Stomach (tissue), 19 donors: ENCODE measurements at places on chromosomes 7 and 10. TPM values are rescaled to one million over a fixed set of nuclear protein-coding genes. Genes with fewer than 3 reads are reported as not detected.

CYP26C1 gene
- total RNA-seq, result not detected

GRCh38 chr10:178208-178607, 43.0 kb downstream of the ZMYND11 start:
- H3K36me3 ChIP-seq, result peaks cover 27% of the 10 kb centered on the region
- H3K4me1 ChIP-seq, result peaks cover 28% of the 10 kb centered on the region
- no peak overlapping the region for H3K27ac ChIP-seq
- H3K27me3 ChIP-seq, result no peaks in the 10 kb centered on the region
- peak; percentile 49 for DNase-seq
- H3K4me3 ChIP-seq, result no peak overlapping the region

GRCh38 chr7:148732862-148733261, 34.2 kb downstream of the CUL1 start:
- H3K27me3 ChIP-seq, result no peaks in the 10 kb centered on the region
- H3K36me3 ChIP-seq, result peaks cover 53% of the 10 kb centered on the region
- no peak for DNase-seq
- no peak overlapping the region for H3K27ac ChIP-seq

DNA sequence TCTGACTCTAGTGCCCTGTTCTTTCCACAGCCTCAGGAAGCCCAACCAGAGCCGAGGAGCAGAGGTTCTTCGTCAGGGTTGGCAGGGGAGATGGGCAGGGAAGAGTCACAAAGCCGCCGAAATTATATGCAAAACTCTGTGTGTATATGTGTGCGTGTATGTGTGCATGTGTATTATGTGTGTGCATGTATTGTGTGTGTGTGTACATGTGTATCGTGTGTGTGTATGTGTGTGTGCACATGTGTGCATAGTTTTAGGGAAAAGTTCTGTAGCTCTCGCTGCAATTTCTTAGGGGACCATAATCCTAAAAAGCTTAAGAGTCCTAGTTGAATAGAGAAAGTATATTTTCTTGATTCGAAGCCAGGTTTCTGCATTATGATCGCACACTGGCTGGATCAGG, 17.0 kb downstream of the DNAJB12 start:
- no peak for DNase-seq
- no peaks in the 10 kb centered on the region for H3K27me3 ChIP-seq

HMX3 gene
- total RNA-seq, result not detected

CAMK1D gene
- total RNA-seq, result 7.7 TPM

SOSTDC1 gene
- 18.1 TPM for total RNA-seq

SMKR1 gene
- not detected for total RNA-seq

GRCh38 chr7:135791543-135792362, 43.1 kb upstream of the FAM180A start:
- no peak for DNase-seq
- H3K4me3 ChIP-seq, result no peak overlapping the region
- no peak overlapping the region for H3K27ac ChIP-seq
- H3K4me1 ChIP-seq, result no peaks in the 10 kb centered on the region

- H3K27ac ChIP-seq, result no peak overlapping the region
- H3K36me3 ChIP-seq, result no peaks in the 10 kb centered on the region
- no peak for DNase-seq
- H3K27me3 ChIP-seq, result peaks cover 8% of the 10 kb centered on the region
- no peaks in the 10 kb centered on the region for H3K4me1 ChIP-seq
Measured at GRCh38 chr10:116417821-116418220, 9.8 kb upstream of the PNLIPRP3 start.

- H3K36me3 ChIP-seq, result no peaks in the 10 kb centered on the region
- H3K27me3 ChIP-seq, result no peaks in the 10 kb centered on the region
- H3K4me1 ChIP-seq, result no peaks in the 10 kb centered on the region
- no peak overlapping the region for H3K27ac ChIP-seq
- H3K4me3 ChIP-seq, result no peak overlapping the region
Measured at GRCh38 chr7:38168890-38169570, 9.0 kb upstream of the STARD3NL start.

GRCh38 chr10:132461103-132461682, 64.2 kb downstream of the PWWP2B start:
- H3K4me3 ChIP-seq, result no peak overlapping the region
- no peak for DNase-seq
- peak overlapping the region; percentile 42 for H3K27ac ChIP-seq
- H3K36me3 ChIP-seq, result no peaks in the 10 kb centered on the region
- peaks cover 10% of the 10 kb centered on the region for H3K27me3 ChIP-seq
- peaks cover 79% of the 10 kb centered on the region for H3K4me1 ChIP-seq
